Stimulated activated CD4-positive, alpha-beta T cell treated with anti-CD3 and anti-CD28 coated beads, Interleukin-1b, Interleukin-23, amount 100 ng/mL, for 1 hour (primary cell): ENCODE measurements at places on chromosomes 7 and 10.

GRCh38 chr10:86169506-86170254 is 196.9 kb downstream of the GRID1 start:
- no peak for DNase-seq

DNA sequence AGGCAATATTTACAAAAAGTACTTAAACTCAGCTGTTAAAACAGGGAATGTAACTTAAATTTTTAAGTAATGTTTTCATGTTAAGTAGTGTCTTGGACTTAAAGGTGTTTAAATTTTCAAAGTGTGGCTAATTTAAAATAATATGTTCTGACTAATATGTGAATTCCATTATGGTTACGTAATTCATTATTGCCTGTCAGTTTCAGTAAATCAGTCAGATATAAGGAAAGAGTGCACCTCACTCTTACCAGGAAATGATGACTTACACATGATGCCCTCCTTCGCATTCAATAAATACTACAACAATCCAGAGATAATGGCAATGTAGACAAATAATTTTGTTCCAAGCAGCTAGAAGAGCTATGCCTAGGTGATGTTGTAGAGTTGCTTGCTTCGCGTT is 69.0 kb upstream of the WNT16 start:
- no peak for DNase-seq

DNA sequence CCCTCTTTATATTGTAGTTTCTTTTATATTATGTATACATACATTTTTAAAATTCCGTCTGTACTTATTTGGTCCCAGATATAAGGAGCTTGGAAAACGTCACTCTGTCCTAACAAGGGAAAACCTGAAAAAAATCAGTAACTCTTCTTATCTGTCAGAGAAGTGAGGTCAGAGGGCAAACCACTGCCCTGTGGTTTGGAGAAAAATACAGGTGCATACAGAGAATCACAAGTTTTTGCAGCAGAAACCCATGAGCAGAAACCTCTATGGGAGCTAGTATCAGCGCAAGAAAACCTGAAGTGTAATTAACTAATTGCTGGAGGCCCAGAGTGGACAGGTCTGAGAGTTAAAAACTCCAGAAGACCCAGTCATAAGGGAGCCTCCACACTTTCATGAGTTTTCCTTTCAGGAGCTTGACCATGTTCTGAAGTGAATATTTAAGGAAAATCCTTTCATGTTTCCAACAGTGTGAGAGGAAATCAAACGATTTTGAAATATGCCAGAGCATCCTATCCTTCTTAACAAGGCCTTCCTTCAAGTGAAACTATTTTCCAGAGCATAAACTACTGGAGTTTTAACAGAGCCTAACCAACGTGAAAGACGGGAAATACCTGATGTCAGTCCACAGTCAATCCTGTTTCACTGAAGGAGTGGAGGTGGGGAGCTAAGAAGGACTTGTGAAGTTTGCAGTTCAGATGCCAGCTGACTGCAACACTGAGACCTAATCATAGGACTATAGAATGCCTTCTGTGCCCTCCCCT is 290.8 kb upstream of the BMPER start:
- no peak for DNase-seq

DNA sequence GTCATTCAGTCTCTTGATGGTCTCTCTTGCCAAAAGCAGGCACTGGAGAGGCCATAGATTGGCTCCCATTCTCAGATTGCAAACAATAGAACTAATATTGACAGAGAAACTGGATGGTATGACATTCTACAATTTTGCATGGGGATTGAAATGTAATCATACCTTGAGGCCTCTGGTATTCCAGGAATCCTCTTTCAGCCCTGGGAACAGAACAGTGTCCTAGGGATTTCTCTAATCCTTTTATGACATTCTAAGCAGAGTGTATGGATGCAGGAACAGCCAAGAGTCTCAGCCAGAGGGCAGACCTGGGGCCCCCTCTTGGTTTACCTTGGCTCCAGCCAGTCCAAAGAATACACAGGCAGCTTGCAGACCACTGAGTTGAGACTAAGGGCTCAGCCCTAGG is 206.4 kb downstream of the KCNMA1 start:
- no peak for DNase-seq

- DNase-seq: no peak
Observed at GRCh38 chr10:93872375-93873158, 21.2 kb upstream of the SLC35G1 start.

DNA sequence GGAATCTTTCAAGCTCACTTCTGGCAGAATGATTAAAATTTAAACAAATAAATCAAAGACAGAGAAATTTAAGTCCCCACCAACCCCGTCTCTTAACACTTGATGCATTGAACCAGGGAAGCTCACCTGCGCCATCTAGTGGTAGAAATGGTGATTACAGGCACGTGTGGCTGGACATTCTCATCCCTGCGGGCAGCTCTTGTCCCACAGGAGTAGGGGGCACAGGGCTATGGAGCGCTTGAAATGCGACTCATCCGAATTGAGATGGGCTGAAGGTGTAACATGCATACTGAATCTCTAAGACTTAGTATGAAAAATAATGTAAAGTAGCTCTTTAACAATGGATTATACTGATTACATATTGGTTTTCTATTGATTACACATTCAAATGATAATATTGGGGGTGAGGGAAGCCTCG is 24.8 kb upstream of the SLIT1 start:
- DNase-seq: peak; percentile 61

DNA sequence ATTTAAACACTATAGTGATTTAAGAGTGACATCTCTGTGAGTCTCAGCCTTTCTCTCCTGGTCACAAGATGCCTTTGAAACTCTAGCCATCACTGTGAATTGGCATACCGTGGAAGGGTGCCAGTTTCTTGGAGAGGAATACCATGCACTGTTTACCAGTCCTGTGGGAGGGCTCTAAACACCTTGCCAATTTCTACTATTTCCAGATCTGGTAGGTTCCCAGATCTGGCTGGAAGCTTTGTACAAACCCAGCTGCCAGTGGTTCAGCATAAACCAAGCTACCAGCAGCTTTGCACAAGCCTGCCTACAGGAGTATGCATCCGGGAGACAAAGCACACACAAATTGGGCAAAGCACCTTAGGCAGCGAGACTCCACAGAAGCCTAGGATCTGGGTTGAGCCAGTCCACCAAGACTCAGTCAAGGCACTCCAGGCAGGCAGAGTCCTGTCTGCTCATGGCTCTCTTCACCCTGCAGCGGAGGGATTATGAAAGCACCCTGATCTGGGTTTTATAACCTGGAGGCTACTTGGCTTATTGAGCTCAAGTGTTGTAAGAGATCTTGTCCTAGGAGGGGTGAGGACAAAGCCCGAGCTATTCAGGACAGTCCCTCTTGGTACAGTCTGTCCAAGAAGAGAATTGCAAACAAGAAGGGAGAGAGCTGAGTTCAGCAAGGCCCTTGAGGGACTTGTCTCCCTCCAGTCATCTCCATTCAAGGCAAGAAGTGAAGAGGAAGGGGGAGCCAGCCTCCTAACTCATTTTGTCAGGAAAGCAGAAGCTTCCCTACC is 23.6 kb downstream of the MCM10 start:
- no peak for DNase-seq

- peak; percentile 36 for DNase-seq
Observed at GRCh38 chr10:79331709-79332108, 15.6 kb upstream of the PPIF start.

- DNase-seq: no peak
Observed at GRCh38 chr7:33500703-33501701, 371.6 kb downstream of the BBS9 start.

GRCh38 chr7:112137141-112138101 is 68.8 kb downstream of the DOCK4 start:
- no peak for DNase-seq

DNA sequence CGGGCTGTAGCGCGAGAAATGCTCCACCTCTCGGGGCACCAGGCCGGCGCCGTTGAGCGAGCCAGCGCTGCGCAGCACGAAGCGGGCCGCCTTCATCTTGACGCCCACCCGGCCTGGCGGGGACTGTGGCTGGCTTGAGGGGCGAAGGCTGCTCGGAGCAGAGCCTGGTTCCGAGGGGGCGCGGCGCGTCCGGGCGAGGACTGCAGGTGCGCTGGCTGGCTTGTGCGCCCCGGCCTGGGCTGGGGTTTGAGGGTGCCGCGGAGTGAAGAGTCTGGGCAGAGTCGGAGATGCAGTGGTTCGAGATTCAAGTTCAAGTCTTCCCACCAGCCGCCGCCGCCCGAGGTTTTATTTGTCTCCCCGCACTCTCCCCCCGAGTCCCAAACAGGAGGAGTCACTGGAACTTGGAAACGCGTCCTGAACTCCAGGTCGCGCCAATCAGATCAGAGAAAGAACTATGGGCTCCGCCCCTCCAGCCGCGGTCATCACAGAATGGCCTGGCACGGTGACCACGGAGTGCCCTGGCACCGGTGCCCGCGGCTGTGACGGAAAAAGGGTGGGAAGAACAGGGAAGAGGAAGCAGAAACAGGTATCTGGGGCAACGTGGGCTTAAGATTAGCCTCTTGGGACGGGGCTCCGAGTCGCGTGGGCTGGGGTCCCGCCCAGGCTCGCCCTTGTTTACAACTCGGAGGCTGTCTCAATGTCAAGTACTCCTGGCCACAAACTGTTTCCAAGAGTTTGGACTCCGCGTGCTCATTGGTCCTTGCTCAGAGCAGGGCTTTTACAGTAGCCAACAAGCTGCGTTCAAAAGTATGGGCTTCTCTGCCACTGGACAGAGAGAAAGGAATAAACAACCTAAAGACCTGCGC is at the start of gene PDK4:
Gene PDK4, minus strand, starts transcription at position 319 of the 866 bp plus-strand sequence. Its CDS starts 223 bp downstream, at position 96.
- DNase-seq: no peak

GRCh38 chr10:34658934-34659333 is 156.2 kb downstream of the PARD3 start:
- no peak for DNase-seq

DNA sequence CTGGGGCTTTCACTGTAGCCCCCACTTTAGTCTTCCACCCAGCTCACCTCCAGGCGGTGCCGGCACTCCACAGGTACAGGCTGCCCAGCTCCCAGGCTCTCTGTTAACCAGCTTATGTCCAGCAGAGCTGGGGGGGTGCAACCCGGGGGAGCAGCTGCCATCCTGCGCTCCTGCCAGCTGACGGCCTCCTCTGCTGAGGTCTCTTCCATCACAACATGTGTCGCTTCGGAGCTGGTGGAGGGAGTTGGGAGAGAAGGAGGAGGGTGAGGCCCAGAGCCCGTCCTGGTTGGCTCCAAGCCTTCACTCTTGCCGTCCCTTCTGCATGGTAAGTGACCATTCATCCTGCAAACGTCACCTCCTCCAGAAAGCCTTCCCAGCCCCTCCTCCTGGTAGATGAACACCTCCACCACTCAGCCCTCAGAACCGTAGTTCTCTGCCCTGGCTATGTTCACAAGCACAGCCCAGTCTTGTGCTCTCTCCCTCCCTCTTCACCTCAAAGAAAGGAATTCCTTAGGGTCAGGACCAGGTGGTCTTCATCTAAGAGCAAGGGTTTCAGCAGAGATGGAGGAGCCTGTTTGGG is 1.6 kb downstream of the POLM start:
- no peak for DNase-seq

GRCh38 chr10:78461333-78461732 is 427.7 kb downstream of the RPS24 start:
- DNase-seq: no peak

DNA sequence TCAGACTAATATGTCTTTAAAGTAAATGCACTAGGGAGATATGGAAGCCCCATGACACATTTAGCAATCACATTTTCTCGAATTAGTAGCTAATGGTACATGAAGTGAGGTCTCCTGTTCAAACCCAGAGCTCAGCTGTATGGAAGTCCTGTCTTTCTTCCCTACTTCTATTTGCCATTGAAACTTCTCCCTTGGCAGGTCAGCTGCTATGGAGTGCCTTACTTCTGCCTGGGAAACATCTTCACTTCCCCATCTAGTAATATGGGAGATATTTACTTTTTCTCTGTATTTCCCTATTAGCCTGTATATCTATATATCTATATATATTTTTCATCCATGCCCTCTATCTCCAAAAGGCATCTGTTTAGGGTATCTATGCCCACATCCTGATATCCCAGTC is 225.3 kb upstream of the INHBA start:
- no peak for DNase-seq

DNA sequence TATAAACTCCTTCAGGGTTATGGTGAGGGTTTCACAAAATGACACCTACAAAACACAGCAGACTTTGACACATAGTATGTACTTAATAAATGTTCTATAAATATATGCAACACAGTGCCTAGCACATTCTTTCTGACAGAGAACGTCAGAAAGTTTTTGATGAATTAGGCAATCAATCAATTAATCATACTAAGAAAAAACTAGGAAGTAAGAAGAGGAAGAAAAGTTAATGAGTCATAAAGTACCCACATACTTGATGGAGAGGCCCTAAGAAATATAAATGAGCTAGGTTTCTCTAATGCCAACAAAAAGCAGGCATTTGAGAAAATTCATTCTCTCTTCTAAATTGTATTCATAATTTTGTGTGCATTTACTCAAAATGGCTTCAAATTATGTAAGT is 192.7 kb upstream of the VWC2 start:
- no peak for DNase-seq

- no peak for DNase-seq
Observed at GRCh38 chr10:43594944-43595589, 11.2 kb upstream of the ZNF485 start.

- no peak for DNase-seq
Observed at GRCh38 chr7:28790467-28790866, 167.7 kb downstream of the TRIL start.

DNA sequence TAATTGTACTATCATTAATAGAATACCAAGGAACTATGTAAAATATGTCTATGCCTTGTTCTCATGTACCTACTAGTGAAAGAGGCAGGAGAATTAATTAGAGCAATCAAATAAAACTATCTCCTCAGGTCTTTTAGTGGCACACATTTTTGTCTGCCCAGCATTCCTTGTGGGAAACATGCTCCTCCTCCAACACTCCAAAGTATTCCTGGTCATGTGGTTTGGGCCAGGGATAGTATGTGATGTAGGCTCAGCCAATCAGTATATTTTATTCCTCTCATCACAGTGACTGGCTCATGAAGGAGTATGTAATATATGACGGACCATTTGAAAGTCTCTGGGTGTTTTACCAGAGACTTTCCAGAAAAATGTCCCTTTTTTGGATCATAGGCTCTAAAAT is 16.7 kb upstream of the SYPL1 start:
- DNase-seq: no peak

- DNase-seq: no peak
Observed at GRCh38 chr10:107091126-107091525, 73.4 kb downstream of the SORCS1 start.
